Sciatic nerve (tissue), 2 donors: ENCODE measurements at places on chromosomes 2 and 18. TPM values are rescaled to one million over a fixed set of nuclear protein-coding genes. Genes with fewer than 3 reads are reported as not detected.

ZEB2 gene
- total RNA-seq, result 440 TPM

ETAA1 gene
- total RNA-seq, result 12.9 TPM

SULT1C4 gene
- 12.5 TPM for total RNA-seq

ST6GAL2 gene
- total RNA-seq, result not detected

STON1 gene
- total RNA-seq, result 55.3 TPM

GRHL1 gene
- total RNA-seq, result 1.5 TPM

ORMDL1 gene
- total RNA-seq, result 52.9 TPM

VWA3B gene
- 0.80 TPM for total RNA-seq

NOL4 gene
- total RNA-seq, result 0.58 TPM

CCDC141 gene
- 12.3 TPM for total RNA-seq
